ENCODE measurements at places on chromosomes 1 and 21. TPM values are rescaled to one million over a fixed set of nuclear protein-coding genes. Genes with fewer than 3 reads are reported as not detected.

TNFRSF8 gene
- not detected for total RNA-seq

RNU1-1 gene
- not detected for total RNA-seq

VPS26C gene
- 83.8 TPM for total RNA-seq

LYPLA2 gene
- 78.5 TPM for total RNA-seq

MYBPH gene
- not detected for total RNA-seq

DNA sequence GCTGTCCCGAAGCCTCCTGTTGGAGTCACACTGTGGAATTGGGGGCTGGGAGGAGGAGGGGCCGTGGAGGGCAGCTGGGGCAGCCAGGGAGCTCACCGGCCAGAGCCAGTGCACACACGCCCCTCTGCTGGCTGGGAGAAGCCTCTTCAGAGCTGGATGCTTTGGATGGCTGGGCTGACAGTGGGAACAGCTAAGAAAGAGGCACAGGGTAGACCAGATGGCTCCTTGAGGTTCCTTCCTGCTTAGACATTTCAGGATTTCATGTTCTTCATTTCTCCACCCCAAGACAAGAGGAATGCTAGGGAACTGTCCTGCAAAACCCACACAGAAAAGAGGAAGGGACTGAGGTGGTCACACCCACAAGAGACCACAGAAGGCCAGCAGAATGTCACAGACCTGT, 254.8 kb upstream of the VAMP3 start:
- DNase-seq, result peak; percentile 15

DNA sequence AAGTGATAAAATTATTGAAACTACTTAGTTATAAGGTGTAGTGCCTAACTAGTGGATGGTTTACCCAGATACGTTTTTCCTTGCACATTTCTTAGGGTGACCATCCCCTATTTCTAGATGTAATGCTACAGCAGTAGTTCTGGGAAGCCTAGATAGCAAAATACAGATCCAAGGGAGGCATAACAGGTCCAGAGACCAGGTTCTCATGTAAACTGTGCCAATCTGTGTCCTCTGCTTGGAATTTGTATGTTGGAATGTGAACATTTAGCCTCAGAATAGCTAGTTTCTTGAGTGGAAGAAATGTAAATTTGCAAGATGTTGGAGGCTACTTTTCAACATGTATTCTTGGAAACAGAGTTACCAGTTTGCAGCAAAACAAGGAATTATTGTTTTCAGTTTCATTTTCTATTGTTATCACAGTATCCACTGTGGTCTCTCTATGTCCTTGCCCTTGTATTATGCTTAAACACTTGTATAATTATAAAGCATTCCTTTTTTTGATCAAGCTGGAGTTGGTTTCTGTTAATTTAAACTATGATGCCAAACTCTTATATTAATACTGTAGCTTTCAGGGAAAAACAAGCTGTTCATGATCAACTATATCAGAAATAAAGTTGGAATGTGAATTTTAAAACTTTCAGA, 102.0 kb upstream of the BRINP3 start:
- no peak for DNase-seq

DNA sequence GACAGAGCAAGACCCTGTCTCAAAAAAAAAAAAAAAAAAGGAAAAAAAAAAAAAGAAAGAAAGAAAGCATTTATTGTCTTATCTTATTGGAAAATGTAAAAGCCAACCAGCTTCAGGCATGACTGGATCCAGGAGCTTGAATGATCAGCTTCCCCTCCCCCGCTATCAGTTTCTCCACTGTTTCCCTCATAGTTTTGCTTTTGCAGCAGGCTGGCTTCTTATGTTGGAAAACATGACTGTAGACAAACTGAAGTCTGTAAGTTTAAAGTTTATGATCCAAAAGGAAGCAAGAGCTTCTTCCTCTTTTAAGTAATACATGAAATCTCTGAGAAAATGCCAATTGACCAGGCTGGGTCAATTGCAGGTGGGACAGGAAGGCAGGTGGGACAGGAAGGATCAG, 52.2 kb downstream of the FHAD1 start:
- no peak for DNase-seq

DNA sequence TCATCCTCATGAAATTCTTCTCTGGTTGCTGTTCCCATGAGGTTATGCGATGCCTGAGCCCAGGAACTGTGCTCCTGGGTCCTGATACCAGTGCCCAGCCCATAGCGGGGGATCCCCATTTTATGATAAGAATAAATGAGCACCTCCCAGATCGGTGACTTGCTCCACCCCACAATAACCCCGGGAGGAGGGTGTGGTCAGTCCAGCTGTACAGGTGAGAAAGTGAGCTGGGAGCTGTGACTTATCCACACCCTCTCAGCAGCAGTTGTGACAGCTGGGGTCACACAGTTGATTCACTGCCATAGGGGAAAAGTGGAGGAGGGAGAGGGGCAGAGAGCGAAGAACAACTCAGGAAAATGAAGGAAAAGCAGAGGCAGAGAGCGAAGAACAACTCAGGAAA, 33.4 kb downstream of the OR2G3 start:
- no peak for DNase-seq

DNA sequence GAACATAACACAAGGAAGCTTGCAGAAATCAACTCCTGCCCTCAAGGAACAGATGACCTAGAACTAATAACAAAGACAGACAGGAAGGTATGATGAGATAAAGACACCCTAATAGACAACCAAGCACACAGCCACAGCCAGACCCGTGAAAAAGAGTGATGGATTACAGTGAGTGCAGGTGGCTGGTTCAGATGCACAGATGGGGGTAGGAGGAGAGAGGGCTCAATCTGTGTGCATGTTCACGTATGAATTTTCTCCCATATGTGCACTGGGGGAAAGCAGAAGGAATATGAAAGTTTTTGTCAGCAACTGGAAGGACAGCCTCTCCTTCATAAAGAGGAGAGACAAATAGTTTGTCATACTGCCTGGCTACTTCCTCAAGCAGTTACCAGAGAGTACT, 367.1 kb downstream of the PBX1 start:
- no peak for DNase-seq

GRCh38 chr1:211534545-211535291, 42.8 kb upstream of the RD3 start:
- DNase-seq, result no peak

DNA sequence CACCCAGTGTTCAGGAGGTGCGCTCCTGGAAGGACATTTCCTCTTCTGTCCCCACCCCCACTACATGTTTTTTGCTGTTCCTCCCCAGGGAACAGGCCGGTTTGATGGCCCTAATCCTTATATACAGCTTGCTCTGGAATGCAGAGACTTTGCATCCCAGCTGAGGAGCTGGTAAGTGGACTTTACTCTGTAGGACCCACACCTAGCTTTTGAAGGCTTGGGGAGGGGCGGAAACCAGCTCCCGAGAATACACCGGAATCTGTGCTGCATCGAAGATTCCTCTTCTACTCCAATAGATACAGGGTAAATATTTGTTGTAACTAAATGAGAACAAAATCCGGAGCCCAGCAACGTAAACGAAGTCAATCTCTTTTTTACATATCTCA, 1.2 kb upstream of the CGN start:
- no peak for DNase-seq

DNA sequence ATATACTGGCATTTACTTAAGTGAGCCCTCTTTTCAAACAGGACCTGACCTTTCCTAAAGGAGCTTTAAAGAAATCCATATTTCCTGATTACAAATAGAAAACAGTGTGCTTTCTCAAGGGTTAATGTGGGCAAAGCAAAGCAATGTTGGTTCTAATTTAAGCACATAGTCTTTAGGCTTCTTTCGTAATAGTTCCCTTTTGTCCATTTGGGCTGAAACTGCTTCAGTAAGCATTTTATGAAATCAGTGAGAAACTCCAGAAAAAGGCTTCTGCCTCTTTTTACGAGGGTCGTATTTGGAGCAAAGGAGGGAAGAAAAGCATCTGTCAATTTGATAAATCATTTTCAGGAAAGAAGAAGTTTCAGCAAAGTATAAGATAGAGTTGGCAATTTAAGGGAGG, 331.2 kb downstream of the KIF26B start:
- DNase-seq, result no peak

DNA sequence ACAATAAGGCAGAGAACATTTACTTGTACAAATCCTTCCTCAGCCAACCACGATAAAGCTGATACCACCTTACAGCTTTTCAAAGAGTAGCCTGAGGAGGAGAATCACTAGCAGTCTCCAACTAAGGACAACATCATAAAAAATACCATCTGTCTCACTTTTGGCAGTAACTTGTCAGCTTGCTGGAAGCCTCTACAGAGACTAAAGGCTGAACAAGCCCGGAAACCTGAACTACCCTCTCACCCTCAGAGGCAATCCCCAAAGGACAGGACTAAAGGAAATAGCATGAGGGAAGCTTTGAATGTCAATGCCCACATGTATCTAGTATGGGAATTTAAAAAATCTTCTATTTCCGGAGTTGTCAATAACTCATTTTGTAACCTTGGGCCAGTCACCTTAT, 10.6 kb downstream of the SRSF4 start:
- DNase-seq, result no peak

DNA sequence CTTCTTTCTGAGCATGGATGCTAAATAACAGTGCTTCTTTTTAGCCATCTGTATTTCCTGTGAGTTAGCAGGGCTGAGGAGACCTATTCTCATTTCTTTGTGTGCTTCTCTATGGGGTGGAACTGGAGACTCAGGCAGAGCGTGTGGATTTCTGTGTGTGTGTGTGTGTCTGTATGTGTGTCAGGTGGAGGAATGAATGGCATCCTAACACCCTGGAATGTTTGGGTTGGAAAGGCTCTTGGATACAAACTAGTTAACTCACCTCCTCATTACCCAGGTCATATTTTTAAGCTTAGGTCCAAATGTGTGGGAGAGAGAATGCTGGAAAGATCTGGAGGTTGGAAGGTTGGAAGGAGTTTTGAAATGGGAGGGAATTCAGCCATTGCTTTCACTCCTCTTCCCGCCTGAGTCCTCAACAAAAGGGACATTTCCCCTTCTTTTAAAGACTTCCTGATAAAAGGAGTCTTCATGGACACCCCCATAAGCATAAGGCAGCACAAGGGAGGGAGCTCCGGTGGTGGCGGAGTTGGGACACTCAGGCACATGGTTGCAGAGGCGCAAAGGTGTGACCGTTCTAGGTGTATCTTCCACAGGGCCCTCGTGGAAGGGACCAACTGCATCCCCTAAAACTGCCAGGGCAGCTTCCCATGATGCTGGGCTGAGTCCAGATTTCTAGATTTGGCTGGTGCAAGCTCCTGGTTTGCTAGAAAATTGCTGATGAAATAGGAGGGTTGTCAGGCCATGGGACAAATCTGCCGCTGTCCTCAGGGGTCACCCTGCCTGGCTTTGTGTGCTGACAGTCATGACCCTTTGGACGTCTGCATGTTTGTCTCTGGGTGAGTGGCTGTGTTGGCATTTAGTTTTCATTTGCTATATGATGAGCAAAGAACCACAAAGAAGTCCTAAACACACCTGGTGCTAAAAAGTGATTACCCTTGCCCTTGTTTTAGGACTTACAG, 37.6 kb downstream of the MTARC1 start:
- no peak for DNase-seq

GRCh38 chr1:54009406-54009805, 8.6 kb downstream of the LDLRAD1 start:
- no peak for DNase-seq

GRCh38 chr1:70909262-70909822, 138.3 kb downstream of the PTGER3 start:
- no peak for DNase-seq

DNA sequence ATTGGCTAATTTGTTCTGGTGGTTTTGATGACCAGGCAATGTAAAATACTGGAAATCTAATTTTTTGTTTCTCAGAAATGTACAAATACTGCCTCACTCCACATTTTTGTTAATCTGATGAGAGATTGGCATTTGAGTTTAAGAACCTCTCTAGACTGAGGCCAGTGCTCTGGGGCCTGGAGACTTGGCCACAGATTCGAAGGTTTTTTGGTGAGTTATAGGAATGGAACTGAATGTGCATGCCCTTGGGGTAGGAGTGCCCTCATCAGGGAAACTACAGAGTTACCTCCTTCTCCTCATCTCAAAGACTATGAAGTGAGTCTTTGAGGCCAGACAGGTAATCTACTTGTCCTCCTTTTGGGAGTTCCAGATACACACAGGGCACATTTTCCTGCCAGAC, 347.9 kb downstream of the LTN1 start:
- no peak for DNase-seq

- DNase-seq, result peak; percentile 30
These were observed 546.8 kb downstream of the RWDD3 start for GRCh38 chr1:95780836-95781235.

Measured in SK-MEL-5 (cell line).